ENCODE measurements at places on chromosomes 6 and 20.

- no peak for DNase-seq
Measured at GRCh38 chr6:44477293-44477894, 89.9 kb downstream of the CDC5L start.

DNA sequence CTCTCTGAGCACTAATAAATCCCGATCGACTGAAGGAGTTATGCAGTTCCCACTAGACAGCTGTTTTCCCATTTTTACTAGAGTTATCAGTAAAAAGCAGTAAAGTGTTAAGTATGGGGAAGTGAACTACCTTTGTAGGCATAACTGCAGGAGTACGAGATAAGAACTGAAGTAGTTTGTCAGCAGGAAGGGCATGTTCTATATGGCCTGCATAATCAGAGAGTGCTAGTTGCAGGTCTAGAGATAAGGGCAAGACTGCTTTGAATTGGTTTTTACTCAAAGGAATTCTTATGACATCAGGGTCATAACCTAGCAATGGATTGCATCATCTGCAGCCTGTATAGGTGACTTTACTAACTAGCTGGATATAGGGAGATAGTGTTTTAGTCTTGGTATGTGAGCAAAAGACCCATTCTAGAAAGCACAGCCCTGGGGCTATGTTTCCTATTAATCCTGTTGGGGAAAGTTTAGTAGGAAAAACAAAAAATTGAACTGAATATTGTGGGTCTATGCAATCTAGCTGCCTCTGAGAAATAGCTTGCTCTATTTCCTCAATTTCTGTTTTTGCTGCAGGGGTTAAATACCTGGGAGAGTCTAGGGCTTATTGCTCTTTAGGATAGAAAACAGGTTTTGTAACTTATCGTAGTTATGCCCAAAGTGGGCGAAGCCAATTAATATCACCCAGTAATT is 22.6 kb upstream of the CRISP1 start:
- DNase-seq, result no peak

DNA sequence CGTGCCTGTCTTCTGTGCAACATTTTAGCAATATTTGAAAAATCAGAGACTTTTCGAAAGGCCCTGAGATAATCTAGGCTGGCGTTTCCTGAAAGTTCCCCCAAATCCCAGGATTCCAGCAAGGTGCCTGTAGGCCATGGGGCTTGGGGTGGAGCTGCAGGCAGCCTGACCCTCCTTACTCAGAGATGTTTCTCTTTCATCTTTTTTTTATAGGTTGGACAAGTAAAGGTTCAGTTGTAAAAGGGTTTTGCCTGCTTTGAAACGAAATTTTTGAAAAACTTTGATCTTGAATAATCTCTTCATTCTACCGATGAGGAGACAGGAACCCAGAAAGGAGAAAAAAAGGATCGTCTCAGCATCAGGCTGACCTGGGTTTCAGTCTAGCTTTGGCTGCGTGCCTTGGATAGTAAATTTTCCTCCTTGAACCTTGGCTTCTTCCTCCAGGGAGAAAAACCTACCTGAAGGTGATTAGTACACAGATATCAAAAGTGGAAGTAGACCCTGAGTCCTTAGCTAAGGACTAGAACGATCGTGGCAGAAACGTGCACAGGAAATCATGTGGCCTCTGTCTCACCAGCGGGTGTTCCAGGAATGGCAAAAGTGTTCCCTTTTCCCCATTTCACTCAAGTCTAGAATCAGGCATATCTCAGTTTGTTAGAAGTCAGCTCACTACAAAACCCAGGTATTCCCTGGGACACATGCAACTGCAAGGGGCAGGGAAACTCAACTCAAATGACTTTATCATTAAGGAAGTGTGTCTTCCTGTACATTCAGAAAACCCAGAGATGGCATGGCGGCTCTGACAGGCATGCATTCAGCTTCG is 128.2 kb upstream of the PTPN1 start:
- no peak for DNase-seq

DNA sequence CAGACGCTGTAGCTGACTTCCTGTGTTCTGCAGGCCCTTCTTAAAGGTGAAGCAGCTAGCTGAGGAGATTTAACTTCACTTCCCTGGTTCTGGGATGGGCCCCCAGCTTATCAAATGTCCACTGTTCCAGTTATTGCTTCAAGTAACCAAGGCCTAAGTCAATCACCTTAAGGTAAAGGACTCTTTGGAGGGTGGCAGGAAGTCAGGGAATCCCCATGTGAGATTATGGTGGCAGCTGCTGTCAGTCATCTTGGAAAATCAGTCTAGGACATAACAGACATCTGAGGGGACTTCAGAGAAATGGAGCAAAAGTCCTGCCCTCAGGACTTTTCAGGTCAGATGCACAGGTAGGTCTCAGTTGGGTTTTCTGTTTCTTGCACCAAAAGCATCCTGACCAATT is 3.8 kb downstream of the ELOVL5 start:
- no peak for DNase-seq

- DNase-seq, result no peak
Measured at GRCh38 chr6:19842030-19842615, 5.0 kb downstream of the ID4 start.

- no peak for DNase-seq
Measured at GRCh38 chr6:26206868-26207801, 119.9 kb downstream of the HFE start.

DNA sequence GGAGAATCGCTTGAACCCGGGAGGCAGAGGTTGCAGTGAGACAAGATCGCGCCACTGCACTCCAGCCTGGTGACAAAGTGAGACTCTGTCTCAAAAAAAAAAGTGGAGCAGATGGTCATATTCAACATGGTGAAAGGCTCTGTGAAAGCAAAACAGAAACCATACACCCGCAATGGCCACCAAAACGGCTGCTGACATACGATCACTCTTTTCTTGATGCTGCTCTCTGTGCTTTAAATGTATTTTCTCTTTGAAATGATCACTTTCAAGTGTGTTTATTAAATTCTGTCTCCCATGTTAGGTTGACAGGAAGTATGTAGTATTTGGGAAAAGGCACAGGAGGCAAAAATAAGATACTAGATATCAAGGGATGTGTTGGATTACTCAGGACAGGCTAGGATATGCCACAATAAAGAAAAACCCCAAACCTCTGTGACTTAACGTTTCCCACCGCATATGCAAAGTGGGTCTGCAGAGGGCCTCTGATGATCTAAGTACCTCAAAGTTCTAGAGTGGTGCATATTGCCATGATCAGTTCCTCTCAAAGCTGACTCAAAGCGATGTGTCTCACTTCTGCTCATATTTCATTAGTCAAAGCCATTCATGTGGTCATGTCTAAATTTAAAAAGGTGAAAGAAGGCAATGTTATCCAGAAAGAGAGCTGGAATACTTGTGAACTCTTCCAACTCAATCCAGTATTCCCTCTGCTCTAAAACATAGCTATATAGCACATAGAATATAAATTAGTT is 155.1 kb upstream of the SOX4 start:
- no peak for DNase-seq

DNA sequence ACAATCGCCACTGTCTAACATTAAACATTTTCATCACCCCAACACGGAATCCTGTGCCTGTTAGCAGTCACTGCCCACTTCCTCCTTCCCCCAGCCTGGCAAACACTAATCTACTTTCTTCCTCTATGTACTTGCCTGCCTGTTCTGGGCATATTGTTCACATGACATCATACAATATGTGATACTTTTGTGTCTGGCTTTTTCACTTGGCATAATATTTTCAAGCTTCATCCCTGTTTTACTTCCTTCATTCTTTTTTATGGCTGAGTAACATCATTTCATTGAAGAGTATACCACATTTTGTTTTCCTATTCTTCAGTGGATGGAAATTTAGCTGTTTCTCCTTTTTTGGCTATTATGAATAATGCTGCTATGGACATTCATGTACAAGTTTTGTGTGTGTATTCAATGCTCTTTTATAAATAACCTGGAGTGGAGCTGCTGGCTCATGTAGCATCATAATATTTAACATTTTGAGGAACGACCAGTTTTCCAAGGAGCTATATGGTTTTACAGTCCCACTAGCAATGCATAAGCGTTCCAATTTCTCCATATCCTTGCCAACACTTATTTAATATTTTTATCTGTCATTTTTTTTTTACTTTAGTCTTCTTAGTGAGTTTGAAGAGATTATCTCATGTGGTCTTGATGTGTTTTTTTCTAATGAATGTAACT is 360.1 kb downstream of the HDGFL1 start:
- DNase-seq, result peak; percentile 13

GRCh38 chr6:142443532-142443931 is 141.7 kb downstream of the ADGRG6 start:
- no peak for DNase-seq

DNA sequence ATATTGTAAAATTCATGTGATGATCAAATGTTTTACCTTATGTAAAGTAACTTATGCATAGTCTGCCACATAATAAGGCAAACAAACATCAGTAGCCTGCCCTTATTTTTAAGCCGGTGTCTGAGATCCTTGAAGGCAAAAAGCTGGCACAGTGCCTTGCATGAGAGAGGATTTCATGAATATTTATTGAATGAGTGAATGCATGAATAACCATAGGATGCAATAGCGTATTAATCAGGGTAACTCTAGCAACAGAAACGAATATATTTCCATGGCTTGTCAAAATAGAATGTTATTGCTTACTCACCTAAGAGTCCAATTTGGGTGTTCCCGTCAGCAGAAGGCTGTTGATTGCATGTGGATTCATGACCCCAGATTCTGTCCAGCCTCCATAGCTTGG is 34.9 kb downstream of the BTBD3 start:
- DNase-seq, result no peak

DNA sequence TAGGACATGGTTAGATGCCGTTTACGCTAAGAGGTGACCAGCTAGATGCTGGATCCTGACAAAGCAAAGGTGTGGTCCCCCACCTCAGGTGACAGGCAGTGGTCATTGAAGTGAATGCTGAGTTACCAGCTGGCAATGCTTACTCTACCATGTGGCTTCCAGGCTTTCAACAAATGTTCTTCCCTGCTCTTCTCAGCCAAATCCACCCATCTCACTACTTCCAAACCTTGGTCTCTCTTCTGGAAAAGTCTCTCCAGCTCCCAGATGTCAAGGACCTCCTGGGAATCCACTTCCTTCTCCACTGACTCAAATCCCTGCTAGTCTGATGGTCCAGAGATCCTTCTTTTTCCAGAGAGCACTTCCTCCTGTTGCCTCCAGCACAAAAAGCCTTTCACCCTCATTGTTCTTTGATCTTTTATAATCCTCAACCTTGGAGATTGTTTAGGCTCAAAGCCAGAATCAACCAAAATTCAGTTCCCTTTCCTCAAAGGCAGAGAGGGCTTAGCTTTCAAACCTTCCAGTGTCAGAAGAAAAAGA is 228.0 kb downstream of the ZNF217 start:
- no peak for DNase-seq

- DNase-seq, result no peak
Measured at GRCh38 chr20:3802524-3803239, 6.6 kb downstream of the CDC25B start.

GRCh38 chr6:144248476-144249301 is 36.4 kb upstream of the UTRN start:
- DNase-seq, result peak; percentile 57

Measured in AG20443 (cell line).